ENCODE measurements at places on chromosomes 4 and X. TPM values are rescaled to one million over a fixed set of nuclear protein-coding genes. Genes with fewer than 3 reads are reported as not detected.

DNA sequence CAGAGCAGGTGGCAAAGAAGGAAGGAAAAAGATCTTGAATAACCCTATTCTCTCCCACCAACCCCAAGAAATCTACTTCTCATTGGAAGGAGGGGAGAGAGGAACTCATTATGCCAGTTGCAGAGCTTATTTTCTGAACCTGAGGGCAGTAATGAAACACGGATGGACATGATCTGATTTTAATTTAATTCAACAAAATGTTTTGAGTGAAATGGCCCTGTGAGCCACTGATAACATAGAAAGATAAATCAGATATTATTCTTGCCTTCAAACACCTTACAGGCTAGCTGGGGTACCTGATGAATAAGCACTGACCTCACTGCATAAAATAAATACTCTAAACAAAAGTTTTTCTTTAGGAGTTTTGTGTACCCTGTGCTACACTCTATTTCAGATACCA lies 30.3 kb downstream of the DAPP1 start:
- H3K4me1 ChIP-seq: no peaks in the 10 kb centered on the region
- DNase-seq: no peak
- H3K27ac ChIP-seq: no peak overlapping the region
- no peak overlapping the region for H3K4me3 ChIP-seq
- H3K36me3 ChIP-seq: no peaks in the 10 kb centered on the region

GRCh38 chr4:139455126-139455538 lies 1.2 kb downstream of the RAB33B start:
- H3K4me3 ChIP-seq: peak overlapping the region; percentile 84
- DNase-seq: no peak
- peaks cover 13% of the 10 kb centered on the region for H3K4me1 ChIP-seq
- H3K36me3 ChIP-seq: no peaks in the 10 kb centered on the region

DNA sequence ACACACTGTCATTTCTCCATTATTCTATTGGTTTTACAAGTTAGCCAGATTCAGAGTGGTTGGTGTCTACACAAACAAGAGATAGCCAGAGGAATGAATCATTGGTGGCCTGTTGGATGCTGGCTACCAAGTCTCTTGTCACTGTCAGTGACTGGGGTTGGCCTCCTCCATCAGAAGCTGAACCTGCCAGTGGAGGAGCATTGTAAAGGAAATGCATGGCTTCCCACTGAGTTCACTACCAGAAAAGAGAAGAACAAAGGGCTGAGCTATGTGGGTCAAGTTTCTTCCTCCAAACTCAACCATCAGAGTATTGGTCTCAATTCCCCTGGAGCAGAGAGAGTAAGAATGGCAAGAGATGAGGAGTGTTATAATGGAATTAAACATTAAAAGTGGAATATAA lies 26.5 kb upstream of the ANKRD50 start:
- H3K27me3 ChIP-seq: no peaks in the 10 kb centered on the region
- no peak overlapping the region for H3K27ac ChIP-seq
- no peak overlapping the region for H3K4me3 ChIP-seq
- H3K4me1 ChIP-seq: no peaks in the 10 kb centered on the region

SPIN2A gene
- 0.66 TPM for total RNA-seq

CHRDL1 gene
- 3.3 TPM for total RNA-seq
